Activated naive CD4-positive, alpha-beta T cell treated with anti-CD3 and anti-CD28 coated beads, Interleukin-2, amount 50 U/mL, for 16 hours (primary cell): ENCODE measurements at places on chromosomes 7 and 10.
A peak's percentile ranks its signal among the peaks of the same experiment; 100 is the strongest.

GRCh38 chr10:58175990-58176900 is 91.4 kb downstream of the IPMK start:
- no peak for DNase-seq

DNA sequence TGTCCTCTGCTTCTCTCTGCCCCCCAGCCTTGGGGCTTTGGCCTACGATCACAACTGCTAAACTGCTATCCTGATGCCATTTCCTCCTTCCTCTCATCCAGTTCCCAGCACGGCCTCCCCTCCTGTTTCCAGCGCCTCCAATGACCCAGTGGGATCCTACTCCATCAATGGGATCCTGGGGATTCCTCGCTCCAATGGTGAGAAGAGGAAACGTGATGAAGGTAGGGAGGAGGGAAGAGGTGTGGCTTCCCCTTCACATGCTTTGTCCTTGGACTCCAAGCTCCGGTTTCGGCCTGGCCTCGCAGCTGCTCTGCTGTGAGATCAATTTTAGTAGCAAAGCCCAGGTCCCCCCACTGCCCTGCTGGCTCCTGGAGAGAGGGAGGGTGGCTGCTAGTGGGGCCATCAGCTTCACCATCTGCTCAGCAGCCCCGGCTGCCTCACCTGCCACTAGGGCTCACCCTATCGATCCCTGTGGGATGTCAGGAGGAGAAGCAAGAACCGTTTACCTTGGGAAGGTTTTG is 35.8 kb downstream of the PAX2 start:
- DNase-seq, result no peak

- no peak for DNase-seq
These were observed 284.9 kb upstream of the SEMA3D start for GRCh38 chr7:85471740-85472139.

- DNase-seq, result no peak
These were observed 154.9 kb upstream of the PPP1R3A start for GRCh38 chr7:114073701-114074100.

DNA sequence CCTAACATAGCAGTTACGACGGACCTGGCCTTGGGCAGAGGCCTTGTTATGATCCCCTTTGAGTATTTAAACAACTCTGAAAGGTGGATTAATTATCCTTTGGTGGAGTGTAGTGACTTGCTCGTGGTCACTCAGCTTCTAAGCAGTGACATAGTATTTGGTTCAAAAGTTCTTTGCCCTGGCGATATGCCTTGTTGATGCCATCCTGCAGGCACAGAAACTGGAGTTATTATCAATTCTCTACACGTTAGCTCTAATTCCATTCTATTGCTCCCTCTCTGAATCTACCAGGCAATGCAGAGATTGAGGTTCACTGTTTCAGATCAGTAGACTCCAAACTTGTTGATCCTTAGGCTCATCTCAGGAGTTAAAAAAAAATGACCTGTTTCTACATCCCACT is 32.5 kb upstream of the ELMO1 start:
- DNase-seq, result no peak

DNA sequence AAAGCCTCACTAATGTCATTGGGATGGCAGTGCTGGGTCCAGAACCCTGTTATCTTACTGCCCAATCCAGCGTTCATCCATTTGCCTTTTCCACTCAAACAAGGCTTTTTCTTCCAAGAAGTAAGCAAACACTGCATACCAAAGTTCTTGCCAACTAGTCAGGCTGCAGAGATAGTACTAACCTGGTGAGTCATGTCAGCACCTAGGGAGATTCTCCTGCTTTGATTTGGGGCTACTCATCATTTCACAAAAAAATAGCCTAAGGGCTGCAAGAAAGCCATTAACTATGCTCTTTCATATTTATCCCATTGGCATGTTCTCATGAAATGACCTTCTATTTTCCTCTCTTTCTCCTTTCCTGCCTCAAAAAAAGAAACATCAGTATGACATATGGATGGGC is 142.6 kb downstream of the TWIST1 start:
- DNase-seq, result no peak

DNA sequence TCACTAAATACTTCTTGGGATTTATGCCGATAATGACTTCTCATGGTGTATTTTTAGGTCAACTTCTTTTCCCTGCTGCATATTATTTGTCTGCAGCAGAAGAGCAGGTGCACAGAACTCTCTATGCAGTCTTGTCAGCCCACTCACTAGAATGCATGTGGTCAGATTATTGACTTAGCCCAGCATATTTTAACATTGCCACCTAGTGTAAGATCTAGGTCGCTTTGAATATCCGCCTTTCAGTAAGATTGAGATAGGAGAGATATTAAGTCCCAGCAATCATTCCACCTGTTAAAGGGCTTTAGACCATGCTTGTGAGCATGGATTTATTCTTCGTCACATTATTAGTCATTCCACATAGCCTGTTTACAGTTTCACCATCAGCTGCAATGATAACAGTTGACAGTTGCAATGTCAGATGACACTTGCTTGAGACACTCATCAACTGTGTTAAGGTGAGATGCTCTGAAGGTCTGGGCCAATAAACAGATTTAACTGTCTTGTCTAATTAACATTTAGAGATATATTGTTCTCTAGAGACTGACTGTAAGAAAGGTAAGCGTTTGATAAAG is 491.7 kb downstream of the ARL4A start:
- no peak for DNase-seq

DNA sequence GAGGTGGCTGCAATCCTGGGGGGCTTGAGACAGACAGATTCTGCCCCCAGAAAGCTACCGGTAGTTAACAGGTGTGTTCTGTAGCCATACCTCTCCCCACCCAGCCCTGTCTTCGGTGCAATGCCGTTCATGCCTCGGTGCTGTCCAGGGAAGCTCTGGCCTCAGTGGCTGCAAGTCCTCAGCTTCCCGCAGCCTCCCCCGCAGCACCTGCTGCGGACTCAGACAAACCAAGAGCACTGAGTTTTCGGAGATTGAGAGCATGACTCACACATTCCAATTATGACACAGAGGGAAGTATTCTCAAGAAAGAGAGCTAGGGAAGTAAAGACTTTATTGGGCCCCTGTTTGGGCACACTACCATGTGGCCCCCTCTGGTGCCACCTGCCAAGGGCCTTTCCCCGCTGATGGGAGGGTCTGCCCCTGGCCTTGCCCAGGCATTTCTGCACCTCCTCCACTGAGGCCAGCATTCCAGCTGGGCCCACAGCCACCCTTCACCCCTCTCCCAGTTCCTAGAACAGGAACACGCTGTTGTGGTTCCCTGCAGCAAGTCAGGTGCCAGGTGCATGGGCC is 30.2 kb upstream of the EZH2 start:
- DNase-seq, result peak; percentile 64

- DNase-seq, result no peak
These were observed 231.1 kb downstream of the SLC25A13 start for GRCh38 chr7:96090756-96091155.

GRCh38 chr10:116798859-116799258 is 50.4 kb upstream of the ENO4 start:
- no peak for DNase-seq

GRCh38 chr7:77752016-77752415 is 46.2 kb downstream of the TMEM60 start:
- no peak for DNase-seq

GRCh38 chr7:856444-857095 is 19.8 kb upstream of the GET4 start:
- DNase-seq, result no peak

GRCh38 chr10:104032144-104032775 is 53.4 kb downstream of the COL17A1 start:
- DNase-seq, result no peak

GRCh38 chr7:31077484-31078362 is 25.6 kb downstream of the ADCYAP1R1 start:
- no peak for DNase-seq

GRCh38 chr7:105831302-105831620 is 45.1 kb downstream of the ATXN7L1 start:
- DNase-seq, result no peak

- no peak for DNase-seq
These were observed 500.8 kb downstream of the DNAJB6 start for GRCh38 chr7:157837561-157837960.

- no peak for DNase-seq
These were observed 114.9 kb upstream of the PRSS58 start for GRCh38 chr7:142372727-142373126.

DNA sequence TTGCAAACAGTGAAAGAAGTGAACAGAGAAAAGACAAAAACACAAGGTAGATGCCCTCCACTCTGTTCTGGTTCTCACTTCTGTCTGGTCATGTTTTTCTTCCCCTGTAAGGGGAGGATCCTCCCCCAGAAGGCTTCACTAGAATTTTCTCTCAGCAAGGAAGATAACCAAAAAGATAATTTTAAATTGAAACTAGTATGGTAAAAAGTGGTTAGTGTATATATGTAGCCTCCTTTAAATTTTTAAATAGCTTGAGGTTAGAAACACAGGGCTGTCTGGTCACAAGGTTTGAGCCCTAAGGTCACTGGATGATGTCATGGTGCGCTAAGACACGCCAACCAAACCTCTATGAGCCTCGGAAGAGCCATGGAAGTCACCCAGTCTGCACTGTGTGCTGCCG is 5.6 kb upstream of the PKD1L1 start:
- DNase-seq, result no peak

GRCh38 chr10:28798428-28798955 is 121.2 kb downstream of the BAMBI start:
- no peak for DNase-seq
